ENCODE measurements at places on chromosomes 16 and 17.

- DNase-seq: no peak
Measured at GRCh38 chr16:84568066-84568465, 49.8 kb downstream of the COTL1 start.

DNA sequence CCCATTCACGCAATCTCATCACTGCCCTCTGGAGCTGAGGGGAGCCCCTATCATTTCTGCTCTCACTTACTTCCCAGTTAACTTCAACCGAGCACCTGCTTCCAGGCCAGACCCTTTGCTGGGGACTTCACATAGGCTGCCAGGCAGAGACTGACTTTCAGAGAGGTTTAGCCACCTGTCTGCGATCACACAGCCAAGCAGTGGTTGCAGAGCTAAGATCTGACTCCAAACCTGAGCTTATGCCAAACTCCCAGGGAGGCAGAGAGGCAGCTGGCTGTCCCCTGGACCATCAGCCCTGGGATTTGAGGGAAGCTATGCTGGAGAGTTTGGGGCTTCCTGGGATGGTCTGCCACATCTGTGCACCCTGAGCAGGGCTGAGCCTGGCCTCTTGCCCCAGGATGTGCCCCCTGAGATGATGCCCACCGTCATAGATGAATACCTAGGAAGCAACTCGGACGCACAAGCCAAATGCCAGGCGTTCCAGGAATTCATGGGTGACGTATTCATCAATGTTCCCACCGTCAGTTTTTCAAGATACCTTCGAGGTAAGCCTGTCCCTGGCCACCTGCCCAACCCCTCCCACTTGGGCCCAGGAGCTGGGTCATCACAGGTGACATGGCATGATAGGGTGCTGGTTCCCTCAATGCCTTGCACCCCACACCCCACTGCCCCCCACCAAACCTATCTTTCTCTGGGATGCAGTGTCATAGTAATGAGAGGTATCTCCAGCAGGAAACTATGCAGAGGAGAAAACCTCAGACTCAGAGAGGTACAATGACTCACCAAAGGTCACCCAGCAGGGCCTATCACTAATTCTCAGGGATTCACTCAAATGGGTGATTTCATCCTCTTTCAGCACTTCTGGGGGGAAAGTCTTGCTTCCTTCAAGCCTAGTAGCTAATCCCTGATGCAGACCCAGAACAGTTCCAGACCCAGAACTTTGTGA is 10.0 kb downstream of the CES3 start:
- DNase-seq: peak; percentile 42

GRCh38 chr16:79155904-79156303 is 444.6 kb downstream of the MAF start:
- DNase-seq: no peak

DNA sequence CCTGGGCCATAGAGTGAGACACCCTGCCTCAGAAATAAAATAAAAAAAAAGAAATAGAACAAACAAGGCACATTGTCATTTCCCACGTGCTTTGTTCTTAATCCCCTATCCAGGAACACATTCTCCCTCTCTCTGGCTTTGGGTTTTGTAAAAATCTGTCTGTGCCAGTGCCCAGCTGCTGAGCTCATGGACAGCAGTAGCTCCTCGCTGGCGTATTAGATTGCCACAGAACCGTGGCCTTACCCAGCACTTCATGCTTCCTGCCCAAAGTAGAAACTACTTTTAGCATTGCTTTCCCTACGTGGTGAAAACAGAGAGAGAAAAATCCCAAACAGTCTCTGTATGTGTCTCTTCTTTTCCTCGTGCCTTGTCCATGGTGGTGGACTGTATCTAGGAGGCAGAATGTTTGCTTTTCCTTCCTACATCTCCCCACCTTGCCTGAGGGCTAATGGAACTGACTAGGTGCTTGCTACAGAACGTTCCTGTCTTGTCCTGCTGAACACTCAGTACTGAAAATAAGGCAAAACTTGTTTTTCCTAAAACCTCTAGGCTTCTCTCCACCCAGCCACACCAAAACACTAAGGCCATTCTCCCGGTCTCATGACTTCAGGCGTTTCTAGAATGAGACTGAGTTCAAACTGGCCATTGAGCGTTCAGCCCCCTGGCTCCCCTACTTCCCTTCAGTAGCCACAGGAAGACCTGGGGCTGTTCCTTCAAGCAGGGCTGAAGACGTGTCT is 26.1 kb downstream of the MNT start:
- DNase-seq: no peak

GRCh38 chr17:50046667-50047066 is 9.2 kb upstream of the ITGA3 start:
- no peak for DNase-seq

DNA sequence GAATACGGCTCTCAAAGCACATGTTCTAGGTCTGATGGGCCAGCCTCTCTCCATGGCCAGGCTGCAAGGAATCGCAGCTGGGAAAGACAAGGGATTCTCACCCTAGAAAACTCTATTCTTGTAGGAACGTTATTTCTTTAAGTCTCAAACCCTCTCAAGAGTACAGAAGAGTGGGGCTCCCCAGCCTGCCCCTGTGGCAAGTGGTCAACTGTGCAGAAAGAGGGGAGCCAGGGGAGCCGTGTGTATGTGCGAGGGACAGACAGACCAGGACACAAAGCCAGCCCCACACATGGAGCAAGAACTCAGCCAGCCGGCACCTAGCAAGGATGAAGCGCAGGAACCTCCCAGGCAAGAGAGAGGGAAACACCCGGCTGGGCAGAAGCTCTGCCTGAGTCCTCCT is 16.4 kb downstream of the KIFC3 start:
- no peak for DNase-seq

DNA sequence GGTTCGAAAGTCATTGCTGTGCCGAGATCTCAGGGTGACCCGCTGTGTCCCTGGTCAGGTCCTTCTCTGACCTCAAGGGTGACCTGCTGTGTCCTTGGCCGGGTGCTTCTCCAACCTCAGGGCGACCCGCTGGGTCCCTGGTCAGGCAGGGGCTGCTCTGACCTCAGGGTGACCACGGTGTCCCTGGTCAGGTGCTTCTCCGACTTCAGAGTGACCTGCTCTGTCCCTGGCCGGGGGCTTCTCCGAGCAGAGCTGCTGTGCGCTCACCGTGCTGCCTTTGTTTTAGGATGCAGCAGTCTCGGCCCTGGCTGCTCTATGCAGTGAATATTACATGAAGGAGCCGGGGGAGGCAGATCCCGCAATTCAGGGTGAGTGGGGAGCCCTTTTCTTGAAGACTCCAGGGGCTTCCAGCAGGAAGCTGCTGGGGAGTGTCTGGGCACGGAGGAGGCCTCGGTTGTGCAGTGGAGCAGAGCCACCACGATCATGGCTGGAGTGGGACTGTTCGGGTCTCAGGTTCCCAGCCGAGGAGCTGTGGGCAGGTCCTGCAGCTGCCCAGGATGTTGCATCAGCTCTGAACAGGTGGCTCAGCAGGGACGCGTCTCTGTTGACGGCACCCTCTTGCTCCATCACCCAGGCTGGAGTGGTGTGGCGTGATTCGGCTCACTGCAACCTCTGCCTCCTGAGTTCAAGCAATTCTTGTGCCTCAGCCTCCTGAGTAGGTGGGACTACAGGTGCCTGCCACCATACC is 83.7 kb upstream of the ZNF750 start:
- DNase-seq: no peak

GRCh38 chr17:39826334-39826733 is 37.8 kb downstream of the IKZF3 start:
- DNase-seq: no peak

- no peak for DNase-seq
Measured at GRCh38 chr17:71176928-71177443, 943.8 kb upstream of the SOX9 start.

GRCh38 chr17:77906377-77906871 is 52.1 kb upstream of the TNRC6C start:
- no peak for DNase-seq

DNA sequence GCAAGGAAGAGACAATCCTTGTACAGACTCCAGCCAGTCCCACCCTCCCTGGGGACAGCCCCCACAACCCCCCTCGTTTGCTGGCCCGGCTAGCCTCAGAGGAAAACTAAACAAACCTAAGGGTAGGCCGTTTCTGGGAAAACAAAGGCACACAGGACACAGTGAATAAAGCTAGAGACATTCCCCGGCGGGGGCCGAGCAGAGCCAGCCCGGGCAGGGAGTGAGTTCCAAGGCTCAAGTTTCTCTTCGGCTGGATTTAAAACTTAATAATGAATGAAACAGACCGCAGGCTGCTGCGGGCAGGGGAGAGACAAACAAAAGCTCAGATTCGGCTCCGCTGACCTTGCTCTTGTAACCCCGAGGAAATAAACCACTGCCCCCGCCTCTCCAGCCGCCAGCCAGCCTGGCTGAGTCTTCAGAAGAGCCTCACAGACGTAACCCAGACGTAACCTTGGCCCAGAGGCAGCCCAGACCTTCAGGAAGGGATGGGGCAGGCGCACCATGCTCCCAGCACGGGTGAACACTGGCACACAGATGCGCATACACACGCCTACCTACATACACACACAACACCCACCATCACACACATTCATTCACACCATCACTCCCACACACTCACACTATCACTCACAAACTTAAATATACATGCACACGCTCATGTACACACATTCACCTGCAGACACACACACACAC is 216.0 kb downstream of the ZNF423 start:
- no peak for DNase-seq

DNA sequence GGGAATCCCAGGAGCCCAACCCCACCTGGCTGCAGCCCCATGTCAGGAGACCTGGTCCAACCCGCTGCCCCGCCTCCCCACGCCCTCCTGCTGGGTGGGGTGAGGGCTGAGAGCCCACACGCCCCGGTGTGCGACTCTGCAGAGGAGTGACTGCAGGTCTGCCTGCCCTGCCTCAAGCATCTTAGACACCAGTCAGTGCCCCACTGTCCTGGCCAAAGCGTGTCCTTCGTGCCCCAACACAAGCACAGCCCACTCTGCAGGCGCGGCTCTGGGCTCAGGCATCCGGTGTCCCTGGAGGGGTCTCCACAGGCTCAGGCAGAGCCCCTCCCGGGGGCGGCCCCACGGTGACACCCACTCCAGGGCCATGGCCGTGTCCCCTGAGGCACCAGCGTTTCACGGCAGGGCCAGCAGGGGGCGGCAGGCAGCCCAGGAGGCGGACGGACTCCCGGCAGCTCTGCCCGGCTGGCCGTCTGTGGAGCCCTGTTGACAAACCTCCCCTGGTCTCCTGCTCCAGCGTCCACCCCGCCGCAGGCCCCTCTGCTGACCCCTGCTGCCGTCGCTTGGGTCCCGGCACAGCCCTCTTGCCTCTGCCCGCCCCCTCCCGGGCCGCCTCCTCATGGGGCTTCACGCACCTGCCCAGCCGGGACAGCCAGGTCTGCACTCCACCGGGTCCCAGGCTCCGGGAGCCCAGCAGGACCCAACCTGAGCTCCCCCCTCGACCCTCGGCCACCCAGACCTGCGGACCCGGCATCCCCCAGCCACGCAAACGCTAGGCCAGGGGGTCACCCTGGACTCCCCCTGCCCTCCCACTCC is 8.6 kb upstream of the UBE2I start:
- DNase-seq: no peak

- DNase-seq: no peak
Measured at GRCh38 chr17:32873114-32873513, 3.8 kb downstream of the MYO1D start.

- no peak for DNase-seq
Measured at GRCh38 chr17:33602981-33603380, 309.9 kb upstream of the ASIC2 start.

DNA sequence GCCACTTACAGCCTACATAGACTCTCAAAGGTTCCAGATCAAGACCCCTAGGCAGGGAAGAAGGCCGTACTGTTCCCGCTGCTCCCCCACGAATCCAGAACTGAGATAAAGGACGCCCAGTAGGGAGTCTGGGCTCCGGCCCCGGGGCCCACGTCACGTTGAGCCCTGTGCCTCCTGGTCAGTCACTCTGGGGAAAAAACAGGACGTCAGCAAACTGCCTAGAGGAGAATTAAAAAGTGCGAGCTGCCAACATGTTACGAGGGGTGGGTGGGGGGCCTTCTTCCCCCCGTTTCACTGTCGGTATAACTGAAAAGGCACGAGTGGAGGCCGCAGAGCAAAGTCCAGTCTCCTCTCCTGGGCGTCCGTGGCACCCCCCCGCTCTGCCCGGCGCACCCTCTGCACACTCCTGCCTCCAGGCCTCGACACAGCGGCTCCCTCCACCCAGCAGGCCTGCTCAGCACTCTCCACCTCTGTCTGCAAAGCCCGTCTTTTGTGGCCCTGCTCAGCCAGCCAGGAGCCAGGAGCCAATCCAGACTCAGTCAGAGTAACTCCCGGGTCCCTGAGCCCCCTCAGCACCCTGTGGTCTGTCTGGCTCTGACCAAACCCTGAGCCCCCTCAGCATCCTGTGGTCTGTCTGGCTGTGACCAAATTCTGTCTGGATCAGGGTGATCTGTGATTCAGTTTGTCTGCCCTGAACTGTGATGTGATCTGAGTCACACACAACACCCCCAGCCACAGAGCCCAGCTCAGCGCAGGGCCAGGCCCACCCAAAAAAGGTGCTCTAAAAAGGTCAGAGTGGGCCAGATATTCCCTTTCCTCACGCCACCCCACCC is 6.2 kb downstream of the ITGAE start:
- no peak for DNase-seq

- DNase-seq: no peak
Measured at GRCh38 chr17:37100231-37100630, 151.5 kb downstream of the AATF start.

- no peak for DNase-seq
Measured at GRCh38 chr17:64042700-64043485, 22.5 kb upstream of the ICAM2 start.

- no peak for DNase-seq
Measured at GRCh38 chr16:2194166-2194834, 2.1 kb downstream of the CASKIN1 start.

- no peak for DNase-seq
Measured at GRCh38 chr16:49923411-49923810, 67.5 kb upstream of the ZNF423 start.

GRCh38 chr17:67378454-67379250 is 1.6 kb downstream of the PITPNC1 start:
- no peak for DNase-seq

DNA sequence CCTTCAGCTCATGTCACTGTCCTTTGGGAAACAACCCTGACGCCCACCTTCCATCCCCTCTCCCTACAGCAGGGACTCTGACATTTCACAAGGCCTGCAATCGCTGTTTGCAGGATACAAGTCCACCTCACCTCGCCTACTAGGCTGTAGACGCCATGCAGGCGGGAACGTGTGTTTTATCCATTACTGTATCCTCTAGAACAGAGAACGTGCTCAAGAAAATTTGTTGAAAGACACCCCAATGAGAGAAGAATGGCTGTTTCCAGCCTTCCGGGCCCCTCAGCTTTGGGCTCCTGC is 1.5 kb upstream of the TTYH2 start:
- DNase-seq: no peak

- no peak for DNase-seq
Measured at GRCh38 chr16:10859658-10860057, 17.3 kb upstream of the CIITA start.

GRCh38 chr16:25155553-25156460 is 44.3 kb downstream of the LCMT1 start:
- DNase-seq: no peak

DNA sequence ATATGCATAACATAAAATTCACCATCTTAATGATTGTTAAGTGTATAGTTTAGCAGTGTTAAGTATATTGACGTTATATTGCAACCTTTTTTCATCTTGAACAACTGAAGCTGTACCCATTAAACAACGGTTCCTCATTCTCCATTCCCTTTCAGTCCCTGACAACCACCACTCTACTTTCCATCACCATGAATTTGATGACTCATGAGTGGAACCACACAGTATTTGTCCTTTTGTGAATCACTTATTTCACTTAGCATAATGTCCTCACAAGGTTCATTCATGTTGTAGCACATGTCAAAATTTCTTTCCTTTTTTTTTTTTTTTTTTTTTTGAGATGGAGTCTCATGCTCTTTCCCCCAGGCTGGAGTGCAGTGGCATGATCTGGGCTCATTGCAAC is 46.0 kb downstream of the HOXB1 start:
- DNase-seq: no peak

GRCh38 chr17:7444682-7445618 is at the start of gene CHRNB1:
TSS of gene CHRNB1 (plus strand) at chr17:7445061. CDS start at chr17:7445128, 67 bp downstream.
- DNase-seq: no peak

All from HS-27A (cell line).